Fibroblast of villous mesenchyme (primary cell): ENCODE measurements at places on chromosomes 12 and 14. TPM values are rescaled to one million over a fixed set of nuclear protein-coding genes. Genes with fewer than 3 reads are reported as not detected.

SYNDIG1L gene
- total RNA-seq = not detected in 2 replicates

CCDC196 gene
- not detected in 2 replicates for total RNA-seq

ISM2 gene
- total RNA-seq = under 0.01 TPM in 1 of 2 replicates, not detected in the other

CCDC177 gene
- not detected in 2 replicates for total RNA-seq

LRP1-AS gene
- total RNA-seq = not detected in 2 replicates

KRT75 gene
- not detected in 2 replicates for total RNA-seq

CRIP1 gene
- 1.3 and 2.6 TPM in 2 replicates for total RNA-seq

TSPAN8 gene
- 0.43 TPM in 1 of 2 replicates, not detected in the other for total RNA-seq

KRT79 gene
- not detected in 2 replicates for total RNA-seq

CLEC14A gene
- 2.2 and 2.3 TPM in 2 replicates for total RNA-seq

LMO3 gene
- total RNA-seq = under 0.01 and 0.43 TPM in 2 replicates

ESPL1 gene
- 4.8 and 6.5 TPM in 2 replicates for total RNA-seq

TMTC3 gene
- total RNA-seq = 39.6 and 71.7 TPM in 2 replicates

SCNN1A gene
- total RNA-seq = under 0.01 and 0.32 TPM in 2 replicates

EID3 gene
- 11.6 and 25.0 TPM in 2 replicates for total RNA-seq

ZFHX2 gene
- under 0.01 TPM in 2 replicates for total RNA-seq

SERPINA10 gene
- total RNA-seq = not detected in 2 replicates

ETFBKMT gene
- 2.3 and 2.6 TPM in 2 replicates for total RNA-seq

RFC5 gene
- 15.5 and 16.8 TPM in 2 replicates for total RNA-seq

ATF7 gene
- total RNA-seq = 9.3 and 14.7 TPM in 2 replicates

POC1B gene
- 13.5 and 35.0 TPM in 2 replicates for total RNA-seq

KRT8 gene
- total RNA-seq = 57.0 and 74.7 TPM in 2 replicates

ZNF385A gene
- total RNA-seq = 1.3 and 2.2 TPM in 2 replicates

POU6F1 gene
- total RNA-seq = 3.5 and 4.5 TPM in 2 replicates

FAM90A1 gene
- under 0.01 TPM in 1 of 2 replicates, not detected in the other for total RNA-seq

CD69 gene
- total RNA-seq = not detected in 2 replicates

NINJ2 gene
- total RNA-seq = 0.32 and 0.43 TPM in 2 replicates

RERGL gene
- 0.32 TPM in 1 of 2 replicates, not detected in the other for total RNA-seq

RNF212B gene
- not detected in 2 replicates for total RNA-seq

KRT72 gene
- total RNA-seq = not detected in 2 replicates

BATF gene
- total RNA-seq = not detected in 2 replicates

OASL gene
- total RNA-seq = under 0.01 TPM in 2 replicates

AREL1 gene
- 39.0 and 44.5 TPM in 2 replicates for total RNA-seq

ARMH4 gene
- 1.6 and 3.0 TPM in 2 replicates for total RNA-seq

LRTM2 gene
- not detected in 2 replicates for total RNA-seq

C12orf60 gene
- 0.32 and 0.86 TPM in 2 replicates for total RNA-seq

AJUBA gene
- total RNA-seq = 105 and 131 TPM in 2 replicates

MYL2 gene
- total RNA-seq = not detected in 2 replicates

GPR84 gene
- not detected in 2 replicates for total RNA-seq

TAC3 gene
- 0.43 TPM in 1 of 2 replicates, not detected in the other for total RNA-seq

DDN gene
- under 0.01 and 0.32 TPM in 2 replicates for total RNA-seq

RND1 gene
- under 0.01 TPM in 1 of 2 replicates, not detected in the other for total RNA-seq

MSI1 gene
- not detected in 2 replicates for total RNA-seq

EDDM3A gene
- total RNA-seq = not detected in 2 replicates

CCDC197 gene
- total RNA-seq = not detected in 2 replicates

KRT2 gene
- total RNA-seq = not detected in 2 replicates

TAS2R7 gene
- 0.32 TPM in 1 of 2 replicates, not detected in the other for total RNA-seq

ZDHHC22 gene
- total RNA-seq = not detected in 2 replicates

BTBD6 gene
- total RNA-seq = 42.7 and 52.8 TPM in 2 replicates

PLBD1 gene
- 10.0 and 18.1 TPM in 2 replicates for total RNA-seq
